ENCODE measurements at places on chromosomes 11 and 22.

GRCh38 chr11:131674051-131674755, 303.8 kb downstream of the NTM start:
- no peak for DNase-seq

- peak; percentile 20 for DNase-seq
Observed at GRCh38 chr11:8694137-8694536, 11.5 kb downstream of the RPL27A start.

- DNase-seq: no peak
Observed at GRCh38 chr11:17277024-17277584, 565 bp downstream of the NUCB2 start.

- DNase-seq: no peak
Observed at GRCh38 chr11:17861036-17861755, 126.6 kb downstream of the KCNC1 start.

DNA sequence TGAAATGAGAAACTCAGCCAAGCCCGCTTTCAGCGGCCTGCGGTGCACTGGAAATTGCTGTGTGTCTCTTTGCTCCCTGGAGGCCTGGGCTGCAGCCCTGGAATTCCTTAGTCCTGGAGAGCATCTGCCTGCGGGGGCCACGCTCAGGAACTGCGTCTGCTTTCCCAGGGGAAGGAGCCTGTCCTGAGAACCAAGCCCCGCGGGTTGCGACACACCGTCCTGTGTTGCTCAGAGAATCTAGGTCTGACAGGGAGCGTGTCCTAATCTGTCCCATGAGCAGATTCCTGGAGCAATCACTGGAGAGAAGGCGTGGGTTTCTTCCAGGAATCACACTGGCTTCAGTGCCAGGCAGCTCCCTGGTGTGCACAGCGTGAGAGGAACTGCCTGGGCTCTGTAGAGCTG, 708.1 kb downstream of the BRD1 start:
- DNase-seq: no peak

- DNase-seq: no peak
Observed at GRCh38 chr22:41500303-41500702, 31.4 kb downstream of the ACO2 start.

- DNase-seq: no peak
Observed at GRCh38 chr22:47001288-47001687, 238.8 kb downstream of the TBC1D22A start.

DNA sequence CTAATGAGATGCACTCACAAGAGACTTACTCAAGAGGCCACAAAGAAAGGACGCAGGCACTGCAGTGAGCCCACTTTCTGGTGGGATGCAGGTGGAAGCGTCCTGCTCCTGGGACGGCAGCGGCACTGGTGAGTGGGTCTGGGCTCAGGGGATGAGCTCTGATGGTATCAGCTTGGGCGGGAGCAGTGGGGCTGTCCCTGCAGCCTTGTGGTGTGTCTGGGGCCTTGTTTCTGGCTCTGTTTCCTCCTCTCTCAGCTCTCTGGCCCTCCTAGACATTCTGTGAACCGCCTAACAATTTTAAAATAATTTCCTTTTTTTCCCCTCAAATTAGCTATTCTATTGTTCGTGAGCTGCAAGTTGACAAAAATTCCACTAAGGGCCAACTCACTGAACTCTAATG, 8.8 kb upstream of the ST14 start:
- DNase-seq: no peak

GRCh38 chr11:45655347-45655756, 10.1 kb downstream of the CHST1 start:
- DNase-seq: peak; percentile 41

DNA sequence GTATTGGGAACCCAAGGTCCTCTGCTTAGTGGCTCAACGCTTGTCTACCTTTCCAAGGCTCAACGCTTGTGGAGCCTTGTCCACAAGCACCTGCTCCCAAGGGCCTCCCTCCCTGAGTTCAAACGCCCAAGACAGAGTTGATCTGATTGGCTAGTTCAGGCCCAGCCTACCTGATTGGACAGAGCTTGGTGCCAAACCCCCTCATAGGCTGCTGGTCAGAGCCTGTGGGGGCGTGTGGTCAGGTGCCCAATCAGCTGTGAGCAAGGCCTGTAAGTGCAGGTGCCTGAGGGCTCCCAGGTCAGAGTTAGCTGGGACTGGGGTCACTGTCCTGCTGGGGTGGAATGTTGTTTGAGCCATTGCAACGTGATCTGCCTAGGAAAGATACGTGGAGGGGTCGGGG, 16.9 kb upstream of the TMPRSS6 start:
- DNase-seq: no peak

- DNase-seq: no peak
Observed at GRCh38 chr22:35046744-35047462, 19.1 kb upstream of the ISX start.

DNA sequence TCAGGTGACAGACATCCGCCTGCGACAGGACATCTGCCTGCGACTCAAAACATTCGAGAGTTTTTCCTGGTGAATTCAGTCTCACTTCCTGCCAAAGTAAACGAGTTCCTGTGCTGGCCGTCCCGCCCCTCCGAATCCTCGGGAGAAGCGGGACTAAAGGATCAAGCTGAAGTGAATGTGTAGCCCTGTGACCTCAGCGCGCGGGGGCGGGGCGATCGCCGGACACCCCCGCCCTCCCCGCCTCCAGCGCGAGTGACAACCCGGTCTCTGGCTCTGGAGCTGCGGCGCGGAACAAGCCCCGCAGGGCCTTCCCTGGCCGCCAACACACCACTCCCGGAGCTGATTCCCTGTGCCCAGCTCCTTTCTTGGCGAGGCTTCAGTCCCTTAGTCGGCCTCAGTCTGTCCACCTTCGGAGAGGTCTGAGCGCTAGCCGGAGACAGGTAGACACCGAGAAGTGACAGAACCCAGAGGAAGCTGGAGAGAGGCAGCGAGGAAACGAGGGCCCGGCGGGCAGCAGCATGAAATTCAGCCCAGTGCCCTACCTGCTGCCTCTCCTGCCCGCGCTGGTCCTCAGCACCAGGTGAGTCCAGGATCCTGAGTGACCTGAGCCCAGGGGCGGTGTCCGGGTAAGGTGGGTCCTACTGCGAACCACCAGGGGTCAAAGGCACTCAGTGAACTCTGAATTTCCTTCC, 766.4 kb upstream of the LUZP2 start:
- DNase-seq: no peak

GRCh38 chr22:30044369-30044768, 35.9 kb upstream of the HORMAD2 start:
- DNase-seq: no peak

GRCh38 chr11:10916665-10917064, 58.8 kb upstream of the ZBED5 start:
- DNase-seq: no peak

GRCh38 chr22:29190051-29190450, 15.6 kb upstream of the EMID1 start:
- no peak for DNase-seq

DNA sequence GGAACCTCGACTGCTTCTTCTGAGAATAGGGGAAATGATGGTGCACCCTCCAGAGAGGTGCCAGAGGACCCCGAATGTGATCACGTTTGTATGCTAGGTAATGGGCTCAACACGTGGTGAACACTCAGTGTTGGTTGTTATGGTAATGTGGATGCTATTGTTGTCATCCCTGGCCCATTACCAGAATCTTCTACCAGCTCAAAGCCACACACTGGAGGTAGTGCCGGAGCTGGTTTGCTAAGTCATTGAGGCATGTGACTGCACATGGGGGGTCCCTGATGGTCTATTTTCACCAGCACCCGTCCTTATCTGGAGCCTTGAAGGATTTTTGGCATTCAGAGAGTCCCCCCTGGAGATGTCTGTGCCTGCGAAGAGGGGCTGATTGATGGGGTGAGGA, 119.1 kb upstream of the CD82 start:
- DNase-seq: no peak

DNA sequence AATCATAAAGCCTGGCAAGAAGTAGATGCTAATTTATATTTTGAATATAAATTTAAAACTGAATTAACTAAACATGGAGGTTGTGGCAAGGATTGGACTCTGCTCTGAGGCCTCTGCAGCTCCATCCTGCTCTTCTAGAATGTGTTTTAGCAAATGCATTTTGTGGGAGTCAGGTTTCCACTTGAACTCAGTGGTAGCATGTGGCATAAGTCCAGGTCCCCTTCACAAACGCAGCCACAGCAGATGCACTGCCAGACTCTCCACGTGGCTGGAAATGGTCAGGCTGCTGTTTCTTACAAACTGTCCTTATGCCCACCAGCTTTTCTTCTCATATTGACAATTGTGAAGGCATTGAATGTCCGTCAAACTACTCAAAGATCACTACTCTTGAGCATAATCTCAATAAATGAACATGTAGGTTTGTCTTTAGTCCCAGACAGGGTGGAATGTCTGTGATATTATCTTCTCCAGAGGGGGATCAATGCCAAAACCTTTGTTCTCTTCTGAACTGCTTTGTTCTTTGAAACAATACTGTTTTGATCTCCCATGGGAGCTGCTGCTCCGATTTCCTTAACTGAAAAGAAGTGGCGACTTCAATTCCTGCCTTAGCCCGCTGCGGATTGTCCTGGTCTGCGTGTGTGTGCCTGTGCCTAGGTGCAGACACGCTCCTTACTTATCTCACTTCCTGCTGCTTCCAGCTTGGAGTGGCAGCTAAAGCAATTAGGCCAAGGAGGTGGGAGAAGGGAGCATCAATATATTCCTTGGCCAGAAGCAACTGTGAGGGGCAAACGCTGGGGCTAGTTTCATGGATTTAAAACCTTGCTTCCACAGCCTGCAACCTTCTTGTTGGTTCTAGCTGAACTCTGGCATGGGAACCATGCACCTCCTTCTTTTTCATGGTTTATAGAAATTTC, 24.2 kb downstream of the EIF4G2 start:
- no peak for DNase-seq

DNA sequence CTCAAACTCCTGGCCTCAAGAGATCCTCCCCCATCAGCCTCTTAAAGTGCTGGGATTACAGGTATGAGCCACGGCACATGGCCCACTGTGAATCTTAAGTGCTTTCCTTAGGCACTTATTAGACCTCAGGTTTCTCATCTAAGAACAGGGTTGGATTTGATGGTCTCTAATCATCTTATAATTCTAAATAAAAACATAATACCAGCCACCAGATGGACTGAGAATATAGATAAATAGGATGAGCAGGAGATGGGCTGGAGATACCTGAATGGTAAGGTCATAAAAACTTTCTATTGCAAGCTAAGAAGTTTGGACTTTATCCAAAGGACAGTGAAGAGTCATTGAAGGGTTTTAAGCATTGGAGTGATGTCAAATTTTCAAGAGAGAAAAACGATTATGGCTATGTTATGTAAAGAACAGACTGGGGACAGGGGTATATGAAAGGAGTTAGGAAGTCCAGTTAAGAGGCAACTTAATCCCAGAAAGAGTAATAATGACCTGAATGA, 85.2 kb downstream of the RELT start:
- no peak for DNase-seq

- no peak for DNase-seq
Observed at GRCh38 chr11:60127311-60127811, 38.9 kb downstream of the MS4A2 start.

DNA sequence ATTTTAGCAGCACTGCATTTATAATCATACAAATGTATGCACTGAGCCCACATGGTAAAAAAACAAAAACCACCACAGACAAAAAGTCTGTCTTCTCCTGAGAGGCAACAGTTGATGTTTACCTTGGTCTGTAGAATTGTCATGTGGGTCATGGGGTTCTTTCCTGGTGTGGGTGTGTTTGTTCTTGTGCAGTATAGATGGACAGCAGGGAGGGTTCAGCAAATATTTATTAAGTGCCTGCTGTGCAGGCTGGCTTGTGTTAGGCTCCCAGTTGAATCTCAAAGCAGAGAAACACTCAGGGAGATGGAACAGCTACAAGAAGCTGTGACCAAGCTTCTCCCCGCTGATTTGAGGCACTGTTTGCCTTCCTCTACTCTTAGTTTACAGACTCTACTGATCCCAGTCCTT, 82.2 kb downstream of the PISD start:
- DNase-seq: no peak

- DNase-seq: no peak
Observed at GRCh38 chr11:69230856-69231425, 63.0 kb upstream of the MYEOV start.

DNA sequence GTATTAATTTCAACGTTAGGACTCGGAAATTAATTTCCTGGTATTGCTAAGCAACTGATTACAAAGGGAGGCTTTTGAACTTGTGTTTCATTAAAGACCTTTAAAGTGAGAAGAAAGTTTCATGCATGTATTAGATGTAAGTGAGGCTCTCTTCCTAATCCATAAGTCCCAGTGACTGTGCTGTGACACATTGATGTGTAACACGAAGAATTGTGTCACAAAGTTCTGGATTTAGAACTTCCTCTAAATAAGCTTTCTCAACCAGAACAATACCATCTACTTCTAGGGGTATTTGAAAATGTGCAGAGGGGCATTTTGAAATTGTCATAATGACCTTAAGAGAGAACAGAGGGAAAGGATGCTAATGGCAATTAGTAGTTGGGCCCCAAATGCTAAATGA, 14.4 kb downstream of the DCUN1D5 start:
- no peak for DNase-seq

DNA sequence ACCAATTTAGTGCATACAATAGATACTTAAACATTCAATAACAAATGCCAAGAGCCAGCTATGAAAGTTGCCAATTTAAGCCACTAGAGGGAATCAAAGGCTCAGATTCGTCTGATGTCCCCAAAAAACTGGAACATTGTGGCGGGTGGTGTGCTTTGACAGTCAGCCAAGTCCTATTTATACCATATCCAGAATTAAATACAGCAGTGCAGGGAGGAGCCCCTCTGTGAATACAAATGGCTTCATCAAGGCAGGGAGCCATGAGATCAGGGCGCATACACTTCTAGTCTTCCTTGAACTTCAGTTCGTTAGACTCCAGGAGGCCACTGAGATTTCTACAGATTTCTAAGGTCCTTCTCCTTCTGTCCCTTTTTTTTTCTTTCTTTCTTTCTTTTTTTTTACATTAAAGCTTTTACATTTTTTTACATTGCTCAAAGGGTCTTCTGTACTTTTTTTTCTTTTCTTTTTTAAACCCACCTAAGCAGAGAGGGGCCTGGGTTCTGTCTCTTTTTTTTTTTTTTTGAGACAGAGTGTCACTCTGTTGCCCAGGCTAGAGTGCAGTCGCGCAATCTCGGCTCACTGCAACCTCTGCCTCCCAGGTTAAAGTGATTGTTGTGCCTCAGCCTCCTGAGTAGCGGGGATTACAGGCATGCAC, 41.5 kb upstream of the HSPA8 start:
- DNase-seq: peak; percentile 4

GRCh38 chr11:107590460-107591377, at the start of gene ELMOD1:
Gene ELMOD1 (plus strand): TSS chr11:107591147. CDS start chr11:107618190, 27,043 bp downstream.
- peak; percentile 24 for DNase-seq

GRCh38 chr22:20995329-20996030, 6.4 kb downstream of the THAP7 start:
- DNase-seq: no peak
